ENCODE measurements at places on chromosomes 12 and 14.

GRCh38 chr12:92065018-92065499 is 80.6 kb downstream of the BTG1 start:
- peak; percentile 73 for DNase-seq

- DNase-seq = no peak
These were observed 125.6 kb downstream of the NELL2 start for GRCh38 chr12:44750468-44750867.

DNA sequence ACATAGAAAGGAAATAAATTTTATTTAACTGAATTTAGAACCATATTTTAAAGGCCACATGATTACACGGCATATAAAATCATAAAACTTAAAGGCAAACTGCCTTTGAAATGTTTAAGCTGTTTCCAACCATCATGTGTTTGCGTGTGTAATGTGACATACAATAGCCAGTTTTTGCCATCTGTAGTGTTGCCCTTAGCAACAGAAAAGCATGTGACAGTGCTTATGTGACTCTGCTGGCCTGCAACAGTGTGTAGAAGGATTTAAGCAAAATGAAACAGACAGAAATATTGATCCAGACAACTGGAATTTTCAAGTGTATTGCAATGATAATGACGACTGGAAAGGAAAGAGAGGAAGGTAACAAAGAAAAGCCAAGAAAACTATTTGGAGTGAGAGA is 49.5 kb downstream of the TSPAN19 start:
- no peak for DNase-seq

GRCh38 chr12:111073370-111073769 is 153.0 kb upstream of the MYL2 start:
- DNase-seq = no peak

DNA sequence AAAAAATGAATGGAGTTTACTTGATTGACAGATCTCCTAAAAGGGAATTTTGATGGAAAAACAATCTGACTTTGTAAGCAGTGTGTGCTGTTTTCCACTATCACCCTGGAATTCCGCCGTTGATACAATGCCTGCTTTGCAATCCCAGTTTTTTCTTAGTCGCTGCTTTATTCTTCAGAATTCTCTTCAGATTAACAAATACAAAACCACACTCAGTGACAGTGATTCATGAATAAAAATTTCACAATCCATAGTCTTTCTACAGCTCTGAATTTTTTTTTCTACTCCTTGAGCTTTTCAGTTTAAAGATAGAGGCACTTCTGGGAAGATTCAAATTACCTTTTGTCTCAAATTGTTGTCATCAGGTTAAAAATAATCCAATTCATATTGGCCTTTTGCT is 44.6 kb upstream of the KITLG start:
- DNase-seq = no peak

GRCh38 chr12:54560374-54560858 is 11.0 kb downstream of the PDE1B start:
- DNase-seq = peak; percentile 89

GRCh38 chr14:89723930-89724627 is 230.5 kb downstream of the EFCAB11 start:
- DNase-seq = no peak

DNA sequence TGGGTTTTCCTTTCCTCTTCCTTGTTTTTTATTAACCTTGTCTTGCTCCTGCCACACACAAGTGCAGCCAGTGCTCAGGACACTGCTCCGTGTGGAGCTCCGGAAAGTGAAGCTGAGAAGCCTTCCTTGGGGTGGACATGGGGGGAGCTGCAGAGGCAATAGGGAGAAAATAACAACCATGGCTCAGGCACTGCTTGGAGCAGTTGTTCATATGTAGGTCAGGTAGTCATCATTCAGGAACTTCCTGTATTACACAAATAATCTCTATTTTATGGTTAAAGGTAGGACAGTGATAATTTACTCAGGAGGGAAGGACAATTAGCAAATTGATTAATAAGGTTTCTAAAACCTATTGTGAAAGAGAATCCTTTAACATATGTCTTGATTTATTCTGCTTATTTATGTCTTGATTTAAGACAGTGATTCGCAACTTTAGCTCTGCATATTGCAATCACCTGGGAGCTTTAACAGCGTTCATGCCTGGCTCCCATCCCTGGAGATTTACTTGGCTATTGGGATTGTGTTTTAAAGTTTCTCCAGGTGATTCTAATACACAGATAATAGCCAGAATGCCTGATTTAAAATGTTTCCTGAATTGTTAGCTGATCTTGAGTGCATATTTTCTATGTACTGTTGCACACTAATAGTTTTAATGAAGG is 92.1 kb downstream of the ETV6 start:
- no peak for DNase-seq

GRCh38 chr14:24631749-24632335 is 2.1 kb downstream of the GZMB start:
- no peak for DNase-seq

GRCh38 chr12:64105026-64105425 is 117.1 kb downstream of the KICS2 start:
- no peak for DNase-seq

DNA sequence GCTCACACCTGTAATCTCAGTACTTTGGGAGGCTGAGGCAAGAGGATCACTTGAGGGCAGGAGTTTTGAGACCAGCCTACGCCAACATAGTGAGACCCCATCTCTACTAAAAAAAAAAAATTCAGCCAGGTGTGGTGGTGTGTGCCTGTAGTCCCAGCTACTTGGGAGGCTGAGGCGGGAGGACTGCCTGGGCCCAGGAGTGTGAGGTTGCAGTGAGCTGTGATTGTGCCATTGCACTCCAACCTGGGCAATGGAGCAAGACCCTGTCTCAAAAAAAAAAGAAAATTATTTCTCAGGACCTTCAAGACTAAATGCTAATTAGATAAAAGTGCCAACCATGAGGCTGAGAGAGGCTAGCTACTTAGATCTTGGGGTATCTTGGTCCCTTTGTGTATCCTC is 23.5 kb downstream of the OTUB2 start:
- DNase-seq = no peak

DNA sequence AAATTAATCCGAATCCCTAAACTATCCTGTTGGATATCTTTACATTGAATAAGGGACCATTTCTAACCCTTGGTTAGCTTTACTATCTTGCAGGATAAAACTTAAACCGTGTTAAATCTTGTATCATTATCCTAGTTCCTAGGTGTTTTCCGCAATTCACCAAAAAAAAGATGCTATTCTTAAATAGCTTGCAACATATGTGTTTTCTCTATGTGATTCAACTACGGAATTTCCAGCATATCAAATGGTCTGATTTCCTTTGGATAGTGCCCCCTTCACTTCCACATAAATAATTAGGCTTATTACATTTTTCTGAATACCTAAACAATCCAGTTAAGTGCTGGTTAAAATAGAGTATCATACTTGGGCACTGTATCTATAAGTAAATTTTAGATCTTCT is 130.3 kb downstream of the ITPR2 start:
- no peak for DNase-seq

GRCh38 chr14:53478174-53478573 is 325.1 kb upstream of the DDHD1 start:
- DNase-seq = no peak

DNA sequence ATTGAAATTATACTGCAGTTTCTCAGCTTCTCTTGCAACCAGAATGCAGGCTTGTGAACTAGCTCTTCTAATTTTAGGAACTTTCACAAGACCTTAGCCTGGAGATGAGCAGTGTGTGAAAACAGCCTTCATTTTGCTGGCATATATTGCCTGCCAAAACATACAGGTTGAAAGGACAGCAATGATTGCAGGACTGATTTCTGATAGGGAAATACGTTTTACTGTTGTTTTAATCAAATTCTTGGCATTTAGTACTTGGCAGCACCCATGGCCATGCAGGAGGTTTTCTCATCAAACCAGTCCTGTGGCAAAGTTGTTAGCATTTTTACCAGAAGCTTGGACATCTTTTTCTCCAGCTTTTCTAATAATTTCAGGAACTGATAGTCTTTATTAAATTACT is 91.9 kb upstream of the MUCL1 start:
- DNase-seq = no peak

DNA sequence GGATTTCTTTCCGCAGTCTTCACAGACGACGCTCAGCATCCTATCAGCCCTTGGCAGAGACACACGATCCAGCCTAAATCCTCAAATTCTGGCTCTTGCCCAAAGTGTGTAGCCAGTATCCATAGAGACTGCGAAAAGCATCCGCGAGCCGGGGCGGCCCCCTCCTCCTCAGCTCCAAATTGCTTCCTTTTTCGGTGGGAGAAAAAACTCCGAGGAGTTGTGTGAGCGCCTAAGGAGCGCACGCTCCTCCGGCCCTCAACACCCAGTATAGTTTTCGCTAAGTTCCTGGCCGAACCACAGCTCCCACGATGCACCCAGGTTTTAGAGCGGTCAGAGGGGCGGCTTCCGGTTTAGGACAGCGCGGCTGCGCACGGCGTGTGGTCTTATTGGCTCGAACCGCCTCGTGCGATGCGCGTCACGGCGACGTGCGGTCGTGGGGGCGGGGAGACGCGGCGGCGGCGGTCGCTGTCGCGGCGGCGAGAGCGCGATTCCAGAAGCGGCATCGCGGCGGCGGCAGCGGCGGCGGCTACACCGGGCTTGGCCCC is at the start of gene ADIPOR2:
TSS of gene ADIPOR2 (plus strand) at position 493 of the 545 bp plus-strand sequence. CDS start 63,274 bp downstream, outside the sequence.
- DNase-seq = peak; percentile 94

DNA sequence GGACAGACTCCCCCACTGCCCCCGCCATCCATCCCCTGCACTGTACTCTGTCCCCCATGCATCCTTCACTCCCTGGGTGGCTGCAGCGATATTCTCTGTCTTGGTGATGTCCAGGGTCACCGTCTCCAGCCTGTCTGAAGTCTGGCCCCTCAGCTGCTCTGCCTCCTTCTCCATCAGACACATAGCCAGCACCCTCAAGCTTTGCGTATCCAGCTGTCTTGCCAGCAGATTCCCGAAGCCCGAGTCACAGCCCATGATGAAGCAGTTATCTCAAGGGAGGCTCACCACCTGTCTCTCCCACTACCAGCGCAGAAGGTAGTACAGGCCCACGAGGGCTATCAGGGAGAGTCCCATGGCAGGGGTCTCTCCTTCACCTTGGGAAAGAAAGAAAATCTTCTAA is 77.8 kb downstream of the HSD17B6 start:
- DNase-seq = no peak

- DNase-seq = no peak
These were observed 361.1 kb upstream of the CLEC14A start for GRCh38 chr14:38616959-38617358.

DNA sequence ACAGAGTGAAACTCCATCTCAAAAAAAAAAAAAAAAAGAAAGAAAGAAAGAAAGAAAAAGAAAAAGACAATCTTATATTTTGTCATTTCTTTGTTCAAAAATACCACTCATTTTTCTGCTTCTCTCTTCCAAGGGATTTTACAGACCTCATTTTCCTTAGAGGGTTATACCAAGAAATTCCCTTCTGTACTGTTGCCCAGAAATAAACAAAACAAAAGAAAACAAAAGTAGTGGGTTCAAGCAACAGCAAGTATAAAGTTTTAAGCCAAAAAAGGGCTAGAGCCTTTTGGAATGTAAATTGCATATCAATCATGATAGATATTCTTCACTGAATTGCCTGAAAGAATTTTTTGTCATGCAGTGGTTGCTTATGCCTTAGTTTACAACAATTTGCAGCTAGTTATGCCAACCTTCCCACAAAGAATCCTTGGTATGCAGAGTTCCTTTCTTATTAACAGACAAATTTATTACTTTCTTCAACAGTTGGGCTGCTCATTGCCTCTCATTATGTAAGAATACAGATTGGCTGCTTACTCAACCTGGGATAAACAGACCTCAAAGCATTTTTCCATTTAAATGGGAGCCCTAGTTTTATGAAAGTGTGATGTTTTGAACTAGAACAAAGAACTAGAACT is 129.1 kb upstream of the PPFIA2 start:
- DNase-seq = no peak

GRCh38 chr12:120856980-120857379 is 47.2 kb downstream of the SPPL3 start:
- DNase-seq = peak; percentile 33

- DNase-seq = no peak
These were observed 64.9 kb upstream of the STRN3 start for GRCh38 chr14:31090883-31091764.
